ENCODE measurements at places on chromosomes 5 and 9.

DNA sequence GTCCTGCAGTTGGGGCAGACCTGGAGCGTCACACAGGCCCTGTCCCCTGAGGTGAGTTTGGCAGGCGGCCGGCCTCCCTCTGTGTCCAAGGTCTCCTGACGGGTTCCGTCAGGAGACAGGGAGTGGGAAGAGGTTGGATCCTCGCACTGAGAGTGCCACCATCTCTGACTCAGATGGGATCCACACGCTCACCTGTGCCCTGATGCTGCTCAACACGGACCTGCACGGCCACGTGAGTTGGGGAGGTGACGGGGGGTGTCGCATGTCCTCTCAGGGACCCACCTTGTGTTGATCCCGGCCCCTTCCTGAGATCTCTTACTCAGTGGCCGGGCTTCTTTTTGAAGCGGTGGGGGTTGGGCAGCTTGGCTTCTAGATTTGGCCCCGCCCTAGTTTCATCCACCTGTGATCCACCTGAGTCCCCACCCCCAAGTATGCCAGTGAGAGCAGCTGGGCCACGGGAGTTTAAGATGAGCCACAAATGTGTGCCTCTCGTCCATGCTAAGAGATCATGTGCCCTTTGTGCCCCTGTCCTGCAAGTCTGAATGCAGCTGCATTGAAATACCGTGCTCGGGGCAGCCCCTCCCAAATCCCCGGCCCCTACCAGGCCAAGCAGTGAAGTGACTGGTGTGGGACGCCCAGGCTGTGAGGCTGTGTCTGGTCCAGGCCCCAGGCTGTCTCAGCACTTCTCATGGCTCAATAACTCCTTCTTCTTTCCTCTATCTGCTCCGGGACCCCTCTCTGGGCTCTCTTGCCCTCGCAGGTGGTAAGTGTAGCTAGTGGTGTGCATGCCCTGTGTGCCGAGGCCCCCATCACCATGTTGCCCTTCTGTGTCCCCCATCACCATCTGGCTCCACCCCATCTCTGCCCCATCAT, 27.2 kb downstream of the PSD2 start:
- DNase-seq = no peak

DNA sequence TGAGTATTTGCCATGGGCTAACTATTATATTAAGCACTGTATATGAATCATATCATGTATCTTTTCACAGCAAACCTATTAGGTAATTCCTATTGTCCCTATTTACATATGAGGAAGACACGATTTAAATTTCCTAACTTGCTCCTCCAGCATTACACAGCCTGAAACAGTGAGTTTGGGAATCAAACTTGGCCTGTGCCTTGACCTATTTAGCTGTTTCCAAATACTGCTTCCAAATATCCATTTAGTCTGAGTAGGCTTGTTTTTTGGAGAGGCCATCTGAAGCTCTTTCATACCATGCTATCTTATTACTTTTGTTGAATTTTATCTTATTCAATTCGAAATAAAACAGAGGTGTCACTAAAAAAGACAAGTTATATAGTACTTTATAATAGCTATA, 447.3 kb upstream of the MPDZ start:
- DNase-seq = no peak

DNA sequence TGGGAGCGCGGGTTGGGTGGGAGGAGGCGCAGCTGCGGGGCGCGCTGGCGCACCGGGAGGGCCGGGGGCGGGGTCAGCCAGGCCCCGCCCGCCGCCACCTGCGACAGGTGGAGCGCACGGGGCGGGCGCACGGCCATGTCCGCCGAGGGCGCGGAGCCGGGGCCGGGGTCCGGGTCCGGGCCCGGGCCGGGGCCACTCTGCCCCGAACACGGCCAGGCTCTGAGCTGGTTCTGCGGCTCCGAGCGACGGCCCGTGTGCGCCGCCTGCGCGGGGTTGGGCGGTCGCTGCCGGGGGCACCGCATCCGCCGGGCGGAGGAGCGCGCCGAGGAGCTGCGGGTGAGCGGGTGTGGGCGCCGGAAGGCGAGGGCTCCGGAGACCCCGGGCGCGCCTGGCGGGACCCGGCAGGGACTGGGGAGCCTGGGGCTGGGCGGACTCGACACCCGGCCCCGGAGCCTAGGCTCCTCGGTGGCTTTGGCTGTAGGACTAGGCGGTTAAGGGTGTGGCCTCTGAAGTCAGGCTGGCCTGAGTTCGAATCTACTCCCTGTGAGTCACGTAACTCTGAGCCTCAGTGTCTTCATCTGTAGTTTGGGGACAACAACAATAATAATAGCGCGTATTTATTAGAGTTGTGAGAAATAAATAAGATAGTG, at the start of gene BSPRY:
BSPRY (plus strand) TSS at position 97 of the 650 bp plus-strand sequence; CDS start at position 136, 39 bp downstream.
- no peak for DNase-seq

GRCh38 chr5:22627029-22627428, 226.1 kb downstream of the CDH12 start:
- DNase-seq = no peak

GRCh38 chr5:156528673-156529072, 201.7 kb downstream of the SGCD start:
- no peak for DNase-seq

- DNase-seq = no peak
Measured at GRCh38 chr5:58800356-58800755, 217.5 kb downstream of the RAB3C start.

DNA sequence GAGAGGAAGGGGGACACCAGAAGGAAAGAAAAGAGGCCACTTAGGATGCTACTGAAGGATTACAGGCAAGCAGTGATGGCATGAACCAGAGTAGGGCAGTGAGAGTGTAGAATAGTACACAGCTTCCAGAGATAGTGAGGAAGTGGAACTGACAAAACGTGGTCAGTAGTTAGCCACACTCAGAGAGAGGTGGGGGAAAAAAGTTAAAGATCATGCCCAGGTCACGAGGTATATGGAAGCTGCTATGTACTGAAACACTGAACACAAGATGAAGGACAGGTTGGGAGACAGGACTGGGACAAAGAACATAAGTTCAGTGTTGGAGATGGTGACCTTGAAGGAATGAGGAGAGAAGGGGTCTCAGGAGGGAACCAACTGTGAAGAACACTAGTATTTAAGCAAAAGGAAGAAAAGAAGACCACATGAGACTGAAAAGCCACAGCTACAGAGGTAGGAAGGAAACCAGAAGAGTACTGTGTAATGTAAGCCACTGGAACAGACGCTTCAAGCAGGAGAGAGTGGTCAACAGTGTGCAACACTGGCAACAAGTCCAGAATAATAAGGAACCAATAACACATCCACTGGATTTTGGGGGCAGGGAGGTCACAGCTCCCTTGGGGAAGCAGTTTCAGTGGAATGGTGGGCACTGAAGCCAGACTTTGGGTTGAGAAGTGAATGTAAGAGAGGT, 45.5 kb downstream of the ELL2 start:
- no peak for DNase-seq

GRCh38 chr5:147203213-147203612, 31.6 kb upstream of the STK32A start:
- DNase-seq = no peak

GRCh38 chr9:6194934-6195333, 20.7 kb upstream of the IL33 start:
- no peak for DNase-seq

- DNase-seq = peak; percentile 70
Measured at GRCh38 chr5:123037104-123037418, 536 bp upstream of the PPIC start.

- no peak for DNase-seq
Measured at GRCh38 chr5:175222621-175223020, 221.4 kb downstream of the DRD1 start.

DNA sequence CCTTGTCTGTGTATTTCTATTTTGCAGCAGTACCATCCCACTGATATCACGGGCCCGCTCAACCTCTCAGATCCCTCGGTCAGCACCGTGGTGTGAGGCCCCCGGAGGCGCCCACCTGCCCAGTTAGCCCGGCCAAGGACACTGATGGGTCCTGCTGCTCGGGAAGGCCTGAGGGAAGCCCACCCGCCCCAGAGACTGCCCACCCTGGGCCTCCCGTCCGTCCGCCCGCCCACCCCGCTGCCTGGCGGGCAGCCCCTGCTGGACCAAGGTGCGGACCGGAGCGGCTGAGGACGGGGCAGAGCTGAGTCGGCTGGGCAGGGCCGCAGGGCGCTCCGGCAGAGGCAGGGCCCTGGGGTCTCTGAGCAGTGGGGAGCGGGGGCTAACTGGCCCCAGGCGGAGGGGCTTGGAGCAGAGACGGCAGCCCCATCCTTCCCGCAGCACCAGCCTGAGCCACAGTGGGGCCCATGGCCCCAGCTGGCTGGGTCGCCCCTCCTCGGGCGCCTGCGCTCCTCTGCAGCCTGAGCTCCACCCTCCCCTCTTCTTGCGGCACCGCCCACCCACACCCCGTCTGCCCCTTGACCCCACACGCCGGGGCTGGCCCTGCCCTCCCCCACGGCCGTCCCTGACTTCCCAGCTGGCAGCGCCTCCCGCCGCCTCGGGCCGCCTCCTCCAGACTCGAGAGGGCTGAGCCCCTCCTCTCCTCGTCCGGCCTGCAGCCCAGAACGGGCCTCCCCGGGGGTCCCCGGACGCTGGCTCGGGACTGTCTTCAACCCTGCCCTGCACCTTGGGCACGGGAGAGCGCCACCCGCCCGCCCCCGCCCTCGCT, 1.9 kb downstream of the LRRC26 start:
- DNase-seq = no peak

Measured in fibroblast of the aortic adventitia (primary cell).